ENCODE measurements at places on chromosomes 6 and 20.

DNA sequence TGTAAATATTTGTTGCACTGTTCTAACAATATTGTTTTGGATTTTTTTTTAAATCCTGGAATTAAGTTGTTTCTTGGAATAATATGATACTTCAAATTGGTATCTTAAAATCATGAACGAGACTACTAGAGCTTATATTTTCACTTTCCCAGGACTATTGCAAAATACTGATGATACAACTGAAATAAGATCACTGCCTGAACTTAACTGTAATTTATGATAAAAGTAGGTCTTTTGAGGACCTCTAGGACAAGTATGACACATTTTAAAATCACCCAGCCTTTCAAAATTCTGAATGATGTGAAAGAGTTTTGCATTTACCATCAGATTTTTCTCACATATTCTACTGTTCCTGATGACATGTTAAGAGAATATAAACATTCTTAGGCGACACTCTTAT is 8.6 kb upstream of the UBE2J1 start:
- no peak for DNase-seq

DNA sequence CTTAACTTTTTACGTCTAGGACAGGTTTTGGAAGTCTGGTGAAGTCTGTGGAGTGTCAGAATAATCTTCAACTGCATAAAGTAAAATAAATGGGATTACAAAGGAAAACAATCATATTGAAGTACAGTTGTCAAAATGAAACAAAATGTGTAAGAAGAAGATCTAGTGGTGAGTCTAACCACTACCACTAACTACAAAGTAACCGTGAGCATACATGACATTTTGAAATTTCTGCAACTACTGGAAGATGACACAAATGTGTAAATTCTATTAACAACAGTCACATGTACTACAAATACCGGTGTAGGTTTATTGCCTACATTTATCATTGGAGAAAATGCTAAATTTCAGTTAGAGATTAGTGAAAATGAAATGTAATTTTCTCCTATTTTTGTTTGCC is 29.7 kb downstream of the VPS52 start:
- no peak for DNase-seq

GRCh38 chr6:42226161-42226611 is 8.5 kb upstream of the MRPS10 start:
- no peak for DNase-seq

- no peak for DNase-seq
Measured at GRCh38 chr6:118277631-118278030, 270.5 kb upstream of the PLN start.

GRCh38 chr20:17010181-17010580 is 216.7 kb upstream of the PCSK2 start:
- DNase-seq = no peak

DNA sequence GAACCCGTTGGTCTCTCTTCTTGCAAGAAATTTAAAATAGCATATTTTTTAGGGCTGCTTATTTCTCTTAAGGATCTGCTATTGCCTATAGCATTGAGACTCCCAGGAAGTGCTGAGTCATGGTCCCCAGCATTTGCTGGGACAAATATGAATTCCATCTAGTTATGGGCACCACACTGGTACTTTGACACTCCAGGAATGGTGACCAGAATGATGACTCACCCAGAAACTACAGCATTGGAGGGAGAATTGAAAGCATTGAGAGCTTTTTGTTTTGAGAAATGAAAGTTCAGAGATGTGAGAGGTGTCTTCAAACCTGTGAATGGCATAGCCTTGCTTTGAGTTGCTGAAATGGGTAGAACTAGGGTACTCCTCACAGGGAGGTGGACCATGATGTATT is 699.7 kb downstream of the DHX35 start:
- no peak for DNase-seq

DNA sequence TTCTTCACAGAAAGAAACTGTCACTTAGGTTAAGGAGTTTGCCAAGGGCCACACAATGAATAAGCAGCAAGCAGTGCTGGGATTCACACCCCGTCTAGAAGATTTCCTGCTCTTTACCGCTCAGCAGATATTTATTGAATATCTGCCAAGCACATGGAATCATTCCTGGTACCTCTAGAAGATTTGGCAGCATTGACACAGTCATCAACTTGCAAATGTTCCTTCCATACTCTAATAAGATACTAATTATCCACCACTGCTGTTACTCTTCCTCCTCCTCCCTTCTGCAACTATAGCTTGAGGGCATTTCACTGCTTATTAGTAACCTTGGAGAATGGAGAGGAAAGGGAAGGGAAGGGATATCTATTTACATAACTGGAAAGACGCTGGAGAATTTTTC is 13.0 kb downstream of the MOXD1 start:
- no peak for DNase-seq

- no peak for DNase-seq
Measured at GRCh38 chr6:131740161-131740560, 29.3 kb upstream of the CTAGE9 start.

DNA sequence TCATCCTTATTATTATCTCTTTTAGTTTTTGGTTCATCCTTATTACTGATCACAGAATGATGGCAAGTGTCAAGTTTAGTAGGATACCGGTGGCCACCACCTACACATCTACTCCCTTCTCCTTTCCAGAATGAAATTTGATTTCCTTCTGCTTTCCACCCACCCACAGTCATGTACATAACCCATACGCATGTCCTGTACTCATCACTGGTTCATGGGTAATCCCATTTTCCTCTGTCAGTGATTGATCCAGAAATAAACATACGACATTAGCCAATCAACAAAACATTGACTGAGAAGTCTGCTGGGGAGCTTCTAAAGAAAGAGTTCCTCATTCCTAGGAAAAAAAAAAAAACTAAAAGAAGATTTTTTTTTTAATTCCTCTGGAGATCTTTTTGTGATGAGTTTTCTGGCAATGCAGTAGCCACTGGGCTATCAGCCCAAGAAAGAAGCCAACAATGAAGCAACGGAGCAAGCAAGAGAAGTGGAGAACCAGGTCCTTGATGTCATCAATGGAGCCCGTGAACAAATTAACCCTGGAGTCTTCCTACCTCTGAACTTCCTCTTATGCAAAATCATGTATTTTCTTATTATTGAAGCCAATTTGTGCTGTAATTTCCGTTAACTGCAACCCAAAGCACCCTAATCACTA is 127.8 kb downstream of the TASP1 start:
- no peak for DNase-seq

DNA sequence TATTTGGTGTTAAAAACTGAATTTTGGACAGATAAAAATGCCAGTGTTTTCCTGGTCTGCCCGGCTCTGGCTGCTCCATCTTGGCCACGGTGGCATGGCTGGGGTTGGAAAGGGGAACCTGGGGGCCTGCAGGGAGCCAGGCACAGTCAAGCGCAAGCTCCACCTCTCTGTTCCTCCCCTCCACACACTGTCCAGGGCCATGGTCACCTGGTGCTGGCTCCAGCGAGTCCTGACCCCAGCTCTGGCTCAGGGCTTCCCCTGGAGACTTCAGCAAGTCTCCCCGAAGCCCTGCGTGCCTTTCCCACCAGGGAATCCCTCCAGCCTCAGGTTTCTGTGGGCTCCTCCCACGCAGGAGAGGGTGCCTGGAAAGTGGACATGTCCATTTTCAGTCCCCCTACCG is 298.5 kb downstream of the QKI start:
- DNase-seq = no peak
